CD4-positive, alpha-beta T cell treated with Interleukin-1 beta for 1 hour (primary cell): ENCODE measurements at places on chromosomes 12 and 14.
A peak's percentile ranks its signal among the peaks of the same experiment; 100 is the strongest.

DNA sequence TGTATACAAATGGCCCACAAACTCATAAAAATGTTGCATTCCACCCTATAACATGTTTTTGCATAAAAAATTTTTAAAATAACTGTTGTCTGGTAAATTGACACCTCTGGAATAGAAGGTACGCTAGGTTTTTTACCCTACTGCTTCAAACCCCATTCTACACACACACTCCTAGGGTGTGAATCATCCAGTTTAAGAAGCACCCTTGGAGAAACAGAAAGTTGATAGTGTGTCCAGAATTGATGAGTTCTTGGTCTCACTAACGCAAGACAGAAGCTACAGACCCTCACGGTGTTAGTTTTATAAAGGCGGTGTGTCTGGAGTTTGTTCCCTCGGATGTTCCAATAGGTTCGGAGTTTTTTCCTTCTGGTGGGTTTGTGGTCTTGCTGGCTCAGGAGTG, 158.5 kb downstream of the KLRB1 start:
- no peak for DNase-seq

DNA sequence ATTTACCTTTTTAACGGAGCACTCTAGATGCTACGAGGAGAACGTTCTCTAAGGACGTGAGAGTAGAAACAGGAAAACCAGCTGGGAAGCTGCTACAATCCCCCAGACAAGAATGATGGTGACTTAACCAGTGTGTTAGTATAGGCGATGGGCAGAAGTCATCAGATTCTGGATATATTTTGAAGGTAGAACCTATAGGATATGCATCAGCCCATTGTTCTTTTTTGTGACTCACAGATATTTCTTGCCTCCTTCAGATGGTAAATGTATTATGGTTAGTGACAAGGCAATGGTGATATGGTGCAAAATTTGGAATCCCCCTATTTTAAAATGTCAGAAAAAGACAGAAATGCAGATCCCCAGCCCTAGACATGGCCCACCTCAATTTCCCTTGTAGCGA, 258.2 kb downstream of the PHLDA1 start:
- DNase-seq: no peak

- DNase-seq: no peak
Measured at GRCh38 chr14:22995889-22996625, 13.7 kb upstream of the AJUBA start.

- no peak for DNase-seq
Measured at GRCh38 chr14:59091976-59092375, 96.5 kb upstream of the DAAM1 start.

GRCh38 chr14:70785556-70785955, 23.8 kb downstream of the MAP3K9 start:
- no peak for DNase-seq

DNA sequence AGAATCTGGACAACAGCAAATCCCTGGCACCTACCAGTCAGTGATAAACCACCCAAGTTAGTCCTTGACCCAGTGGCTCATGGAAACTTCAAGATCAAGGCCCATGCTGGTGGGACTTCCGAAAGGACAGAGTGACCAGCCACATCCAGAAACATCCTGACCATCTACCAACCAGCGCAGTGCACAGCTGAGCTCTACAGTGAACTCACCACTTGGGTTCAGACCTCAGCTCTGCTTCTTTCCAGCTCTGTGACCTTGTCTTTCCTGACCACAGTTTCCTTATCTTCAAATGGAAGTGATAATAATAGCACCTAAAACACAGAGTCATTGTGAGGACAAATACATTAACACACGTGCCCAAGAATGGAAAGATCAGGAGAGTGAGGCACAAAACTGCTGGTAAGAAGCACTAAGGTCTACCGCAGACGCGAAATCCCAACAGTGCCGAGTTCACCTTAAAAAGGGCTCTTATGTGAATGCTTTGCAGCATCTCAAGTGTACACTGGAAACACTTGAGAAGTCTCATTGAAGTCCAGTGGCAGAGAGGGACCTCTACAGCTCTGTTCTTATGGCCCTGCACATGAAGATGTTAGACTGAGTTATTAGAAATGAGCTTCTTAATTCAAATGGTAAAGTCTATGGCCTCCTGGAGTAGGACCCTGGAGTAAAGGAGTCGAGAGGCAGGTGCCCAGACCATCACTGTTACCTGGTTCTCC, 128.8 kb downstream of the CCDC60 start:
- no peak for DNase-seq

DNA sequence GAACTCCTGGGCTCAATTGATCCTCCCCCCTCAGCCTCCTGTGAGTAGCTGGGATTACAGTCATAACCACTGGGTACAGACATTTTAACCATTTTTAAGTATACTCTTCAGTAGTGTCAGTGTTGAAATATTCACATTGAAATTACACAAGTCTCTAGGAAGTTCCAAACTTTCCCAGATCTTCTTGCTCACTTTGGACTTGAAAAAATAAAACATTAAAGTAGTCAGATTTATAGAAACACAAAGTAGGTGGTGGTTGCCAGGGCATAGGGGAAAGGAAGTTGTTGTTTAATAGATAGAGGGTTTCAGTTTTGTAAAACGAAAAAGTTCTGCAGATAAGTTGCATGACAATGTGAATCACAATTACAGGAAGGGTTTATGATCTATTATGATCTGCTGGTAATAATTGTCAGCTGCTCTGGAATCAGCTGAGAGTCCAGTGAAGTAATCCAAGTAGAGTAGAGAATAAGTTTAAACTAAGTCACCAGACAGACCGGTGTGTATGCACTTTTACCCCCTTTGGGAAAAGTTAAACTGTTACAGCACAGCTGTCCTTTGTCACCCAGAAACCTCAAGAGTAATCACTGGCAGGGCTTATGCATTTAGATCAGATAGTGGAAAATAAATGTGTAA, 27.4 kb downstream of the PCNX1 start:
- no peak for DNase-seq

- no peak for DNase-seq
Measured at GRCh38 chr12:47066278-47067025, 13.0 kb upstream of the PCED1B start.

DNA sequence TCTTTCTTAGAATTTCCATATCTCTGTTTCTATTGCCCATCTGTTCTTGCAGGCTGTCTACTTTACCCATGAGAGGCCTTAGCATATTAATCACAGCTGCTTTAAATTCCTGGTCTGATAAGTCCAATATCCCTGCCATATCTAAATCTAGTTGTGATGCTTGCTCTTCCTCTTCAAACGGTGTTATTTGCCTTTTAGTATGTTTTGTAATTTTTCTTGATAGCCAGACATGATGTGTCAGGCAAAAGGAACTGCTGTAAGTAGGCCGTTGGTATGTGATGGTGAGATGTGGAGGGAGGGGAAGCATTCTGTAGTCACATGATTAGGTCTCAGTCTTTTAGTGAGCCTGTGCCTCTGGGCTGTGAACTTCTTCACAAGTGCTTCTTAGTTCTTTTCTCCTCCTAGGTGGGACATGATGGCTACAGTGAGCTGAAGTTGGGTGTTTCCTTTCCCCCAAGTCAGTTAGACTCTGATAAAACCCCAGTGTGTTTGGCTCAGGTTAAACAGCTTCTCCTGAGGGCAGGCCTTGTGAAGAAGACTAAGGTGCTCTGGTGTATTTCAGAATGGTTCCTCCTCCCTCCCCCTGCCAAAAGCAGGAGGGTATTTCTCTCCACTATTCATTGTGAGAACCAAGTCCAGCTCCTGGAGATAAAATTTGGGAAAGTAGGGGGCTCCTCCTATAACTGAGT, 195.9 kb upstream of the PARP11 start:
- no peak for DNase-seq

- no peak for DNase-seq
Measured at GRCh38 chr14:37550511-37550910, 44.5 kb downstream of the FOXA1 start.

GRCh38 chr12:108792361-108793292, 61.3 kb upstream of the CORO1C start:
- no peak for DNase-seq

DNA sequence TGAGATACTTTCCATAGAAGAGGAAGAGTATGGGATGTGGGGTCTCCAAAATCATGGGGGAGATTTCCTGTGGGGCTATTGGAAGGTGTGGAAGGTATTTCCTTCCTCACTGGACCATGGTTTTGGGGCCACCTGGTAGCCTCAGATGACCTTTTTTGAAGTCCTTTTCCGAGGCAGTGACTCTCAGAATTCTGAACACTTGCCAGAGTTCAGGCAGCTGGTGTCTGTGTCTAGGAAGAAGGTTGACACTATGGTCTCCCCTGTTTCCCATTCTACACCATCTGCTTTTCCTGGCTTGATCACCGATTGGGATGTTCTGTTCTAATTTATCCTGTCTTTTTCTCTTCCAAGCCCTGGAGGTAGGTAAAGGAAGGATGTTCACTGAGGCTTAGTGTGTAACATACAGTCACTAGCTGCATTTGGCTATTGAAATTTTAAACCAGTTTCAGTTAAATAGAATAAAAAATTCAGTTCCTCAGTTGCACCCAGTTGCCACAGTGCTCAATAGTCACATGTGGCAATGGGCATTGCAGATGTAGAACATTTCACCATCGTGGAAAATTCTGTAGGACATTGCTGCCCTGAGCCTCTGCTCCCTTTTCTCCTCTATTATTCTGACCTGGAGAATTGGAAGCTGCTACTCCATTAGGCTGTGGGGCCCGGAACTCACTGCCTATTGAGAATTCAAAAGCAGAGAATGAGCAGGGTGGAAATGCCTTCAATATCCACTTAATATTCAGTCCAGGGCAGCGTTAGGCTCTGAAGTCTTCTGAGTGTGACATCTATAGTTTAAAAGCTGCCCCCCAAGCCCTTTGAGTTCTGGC, 11.0 kb upstream of the PLEKHG3 start:
- DNase-seq: no peak

- peak; percentile 82 for DNase-seq
Measured at GRCh38 chr12:14403711-14404196, 38.3 kb downstream of the ATF7IP start.

- no peak for DNase-seq
Measured at GRCh38 chr14:91983588-91983987, 36.1 kb upstream of the FBLN5 start.

DNA sequence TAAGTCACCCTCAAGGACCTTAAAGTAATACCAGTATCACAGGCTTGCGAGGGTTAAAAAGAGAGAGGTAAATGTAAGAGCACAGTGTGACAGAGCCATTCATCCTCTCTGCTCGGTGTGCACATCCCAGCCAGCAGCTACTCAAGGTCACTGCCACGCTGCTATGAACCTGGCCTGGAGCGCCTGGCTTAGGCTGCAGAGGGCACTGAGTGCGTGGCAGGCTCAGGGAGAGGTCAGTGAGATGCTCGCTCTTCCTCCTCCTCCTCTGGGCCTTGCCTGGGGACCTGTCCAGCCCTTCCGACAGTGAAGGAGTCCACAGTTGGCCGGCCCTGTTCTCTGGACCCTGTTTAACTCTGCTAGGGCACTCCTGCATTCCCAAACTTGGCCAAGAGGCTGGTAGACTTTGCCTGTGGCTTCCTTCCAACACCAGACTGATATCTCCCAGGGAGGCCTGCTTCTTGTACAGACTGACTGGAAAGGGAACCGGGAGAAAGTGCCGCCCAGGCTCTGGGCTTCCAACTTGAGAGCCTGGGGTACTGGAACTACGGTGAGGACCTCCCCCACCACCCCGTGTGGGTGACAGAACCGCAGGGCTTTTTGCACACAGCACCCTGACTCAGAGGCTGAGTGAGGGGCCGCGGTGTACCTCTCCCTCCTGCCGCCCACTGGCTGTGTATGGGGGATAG, 62.6 kb upstream of the CORO1C start:
- DNase-seq: no peak

- DNase-seq: peak; percentile 23
Measured at GRCh38 chr12:14959916-14960496, 1.4 kb downstream of the ARHGDIB start.

GRCh38 chr12:122886851-122887818, 8.8 kb downstream of the VPS37B start:
- DNase-seq: no peak

DNA sequence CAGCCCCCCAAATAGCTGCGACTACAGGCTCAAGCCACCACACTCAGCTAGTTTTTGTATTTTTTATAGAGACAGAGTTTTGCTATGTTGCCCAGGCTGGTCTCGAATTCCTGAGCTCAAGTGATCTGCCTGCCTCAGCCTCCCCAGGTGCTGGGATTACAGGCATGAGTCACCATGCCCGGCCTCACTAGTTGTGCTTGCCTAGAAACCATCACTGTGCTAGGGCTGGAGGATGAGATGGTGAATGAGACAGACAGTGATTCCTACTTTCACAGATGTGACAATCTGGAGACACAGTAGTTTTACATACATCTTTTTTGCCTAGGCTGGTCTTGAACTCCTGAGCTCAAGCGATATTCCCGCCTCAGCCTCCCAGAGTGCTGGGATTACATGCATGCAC, 7.5 kb upstream of the MSI1 start:
- DNase-seq: no peak

- no peak for DNase-seq
Measured at GRCh38 chr12:131012279-131013069, 58.8 kb downstream of the ADGRD1 start.

DNA sequence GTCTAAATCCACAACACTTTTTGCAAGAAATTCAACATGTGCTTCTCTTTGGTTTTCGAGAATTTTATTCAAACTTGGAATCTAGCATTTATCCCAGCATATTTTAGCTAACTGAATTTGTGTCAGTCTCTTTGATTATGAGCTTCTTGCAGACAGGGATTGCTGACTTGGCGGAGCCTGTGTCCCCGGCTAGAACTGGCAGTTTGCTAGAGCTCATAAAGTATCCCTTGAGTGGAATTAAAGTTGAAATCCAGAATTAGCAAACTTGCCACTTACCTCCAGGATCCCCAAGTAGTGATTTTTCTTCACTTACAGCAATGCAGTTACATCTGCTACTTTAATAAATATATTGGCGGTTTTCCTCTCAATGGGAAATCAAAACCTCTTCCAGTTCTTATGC, 306.9 kb downstream of the AACS start:
- no peak for DNase-seq

DNA sequence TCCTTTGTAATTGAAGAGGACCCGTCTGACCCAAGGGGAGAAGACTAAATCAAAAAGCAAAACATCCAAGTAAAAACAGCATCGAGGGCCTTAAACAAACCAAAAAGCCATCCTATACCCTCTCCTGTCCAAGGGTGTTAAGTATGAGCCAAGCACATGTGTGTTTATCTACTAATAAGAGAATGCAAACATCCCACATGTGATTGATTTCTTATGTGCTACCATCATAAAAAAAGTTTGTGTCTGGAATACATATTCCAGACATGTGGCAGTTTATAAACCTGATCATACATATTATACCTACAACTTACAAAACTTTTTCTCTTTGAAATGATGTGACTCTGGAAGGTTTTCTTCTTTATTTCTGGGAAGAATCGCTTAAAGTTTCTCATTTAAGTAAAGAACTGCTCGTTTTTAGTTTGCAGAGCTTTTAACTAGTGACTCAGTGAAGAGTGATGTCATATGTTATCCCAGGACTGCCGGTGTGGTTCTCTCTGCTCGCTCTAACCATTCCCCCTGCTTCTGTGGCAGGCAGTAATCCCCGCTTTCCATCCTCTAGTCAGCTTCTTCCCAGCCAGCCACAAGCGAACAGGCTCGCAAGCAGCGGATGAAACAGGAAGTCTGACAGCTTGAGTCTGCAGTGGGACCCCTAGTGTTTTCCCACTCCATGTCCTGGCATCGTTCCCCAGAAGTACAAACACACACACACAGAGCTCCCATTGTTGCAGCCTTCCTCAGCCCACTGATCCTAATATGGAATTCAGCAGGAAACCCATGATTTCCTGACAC, 431 bp upstream of the RHOJ start:
- DNase-seq: no peak

GRCh38 chr12:101608301-101609133, 13.7 kb downstream of the MYBPC1 start:
- DNase-seq: no peak
